KBM-7 (cell line): ENCODE measurements at places on chromosomes 2 and 18.

GRCh38 chr18:79336556-79337142 is 59.1 kb upstream of the NFATC1 start:
- DNase-seq: no peak

GRCh38 chr2:204946892-204947291 is 401.6 kb downstream of the PARD3B start:
- no peak for DNase-seq

- DNase-seq: peak; percentile 65
Measured at GRCh38 chr2:95076705-95077529, 44.7 kb downstream of the MRPS5 start.

DNA sequence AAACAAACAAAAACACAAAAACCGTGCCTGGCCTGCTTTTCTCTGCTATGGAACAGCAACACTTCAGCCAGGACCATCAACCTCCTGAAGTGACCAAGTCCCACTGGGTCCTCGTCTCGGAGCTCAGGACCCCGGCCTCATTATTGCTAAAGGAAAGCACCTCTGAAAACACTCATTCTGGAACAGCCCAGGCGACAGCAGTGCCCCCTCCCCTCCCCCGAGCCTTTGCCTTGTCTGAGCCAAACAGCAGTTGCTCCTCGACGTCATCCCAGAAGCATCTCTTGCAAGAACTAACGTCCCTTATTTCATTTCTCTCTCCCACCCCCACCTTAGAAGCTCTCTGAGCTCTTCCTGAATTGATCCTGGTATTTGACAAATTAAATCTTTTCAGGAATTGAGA is 27.4 kb downstream of the APCDD1 start:
- DNase-seq: no peak
